AML-193 (cell line): ENCODE measurements at places on chromosomes 16 and 17.
A peak's percentile ranks its signal among the peaks of the same experiment; 100 is the strongest.

- no peak for DNase-seq
Observed at GRCh38 chr17:51947160-51947735, 211.3 kb downstream of the CA10 start.

- DNase-seq = no peak
Observed at GRCh38 chr17:20934288-20934687, 108.5 kb downstream of the USP22 start.

DNA sequence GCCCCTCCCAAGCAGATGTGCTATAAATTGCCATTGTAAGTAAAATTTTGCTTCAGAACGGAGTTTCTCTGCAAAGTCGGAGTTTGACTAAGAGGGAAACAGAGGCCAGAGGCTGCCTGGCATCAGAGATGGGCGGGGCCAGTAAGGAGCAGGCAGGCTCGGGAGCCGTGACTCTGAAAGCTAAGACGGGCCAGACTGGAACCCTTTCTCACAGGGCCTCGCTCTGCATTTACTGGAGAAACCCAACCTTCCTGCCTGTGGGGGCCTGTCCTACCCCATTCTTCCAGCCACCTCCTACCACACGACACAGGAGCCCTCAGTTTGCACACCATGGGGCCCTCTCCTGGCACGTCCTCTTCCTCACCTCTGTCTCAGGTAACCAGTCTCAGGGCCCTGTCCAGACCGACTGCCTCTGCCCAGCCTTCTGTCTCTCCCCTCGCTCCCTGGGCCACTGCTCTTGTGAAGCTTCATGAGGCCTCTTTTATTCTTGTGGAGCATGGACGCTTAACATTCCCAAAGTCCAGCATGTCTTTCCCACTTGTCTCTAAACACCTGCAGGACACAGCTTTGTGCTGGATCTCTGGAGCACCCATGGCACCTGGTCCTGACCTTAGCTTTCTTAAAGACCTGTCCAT is 48.4 kb upstream of the ACSF3 start:
- DNase-seq = no peak

GRCh38 chr17:35774499-35774898 is 13.8 kb downstream of the C17orf50 start:
- DNase-seq = no peak

GRCh38 chr16:24174504-24174903 is 81.6 kb upstream of the CACNG3 start:
- no peak for DNase-seq

DNA sequence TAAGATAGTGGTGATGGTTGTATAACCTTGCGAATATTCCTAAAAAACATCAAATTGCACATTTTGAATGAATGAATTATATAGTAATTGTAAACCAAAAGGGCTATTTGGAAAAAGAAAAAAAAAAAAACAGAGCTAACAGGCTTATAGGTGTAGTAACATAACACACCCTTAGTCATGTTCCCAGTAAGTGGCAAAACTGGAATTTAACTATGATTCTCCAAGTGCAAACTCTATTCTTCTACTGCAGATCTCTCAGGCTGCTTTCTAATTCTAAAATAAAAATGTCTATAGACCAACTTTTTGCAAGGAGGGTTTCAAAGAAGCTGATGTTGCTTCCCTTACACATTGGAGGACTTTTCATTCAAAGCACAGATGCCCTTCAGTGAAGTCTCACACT is 293.2 kb upstream of the MON1B start:
- no peak for DNase-seq

GRCh38 chr16:84074721-84075120 is 32.1 kb upstream of the SLC38A8 start:
- DNase-seq = no peak

- no peak for DNase-seq
Observed at GRCh38 chr17:67491681-67492024, 114.6 kb downstream of the PITPNC1 start.

DNA sequence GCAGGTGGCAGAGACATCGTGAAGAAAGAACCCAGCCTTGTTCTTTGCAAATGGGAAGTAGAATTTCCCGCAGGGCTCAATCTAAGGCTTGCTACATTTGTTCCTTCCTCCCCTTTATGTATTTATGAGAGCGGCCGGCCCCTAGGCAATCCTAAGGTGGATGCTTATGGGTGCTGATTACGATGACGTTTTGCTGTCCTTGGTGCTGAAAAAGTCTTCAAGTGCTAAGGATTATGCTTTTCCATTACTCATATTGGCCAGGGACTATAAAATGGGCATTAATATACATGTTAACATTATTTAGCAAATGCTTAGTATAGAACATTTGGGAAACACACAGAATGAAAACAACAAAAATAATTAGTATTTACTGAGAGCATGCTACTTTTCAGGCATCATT is 313.3 kb upstream of the XYLT1 start:
- DNase-seq = no peak

- DNase-seq = no peak
Observed at GRCh38 chr17:69712801-69713311, 298.4 kb downstream of the MAP2K6 start.

- DNase-seq = no peak
Observed at GRCh38 chr16:84553873-84554399, 49.5 kb upstream of the MEAK7 start.

DNA sequence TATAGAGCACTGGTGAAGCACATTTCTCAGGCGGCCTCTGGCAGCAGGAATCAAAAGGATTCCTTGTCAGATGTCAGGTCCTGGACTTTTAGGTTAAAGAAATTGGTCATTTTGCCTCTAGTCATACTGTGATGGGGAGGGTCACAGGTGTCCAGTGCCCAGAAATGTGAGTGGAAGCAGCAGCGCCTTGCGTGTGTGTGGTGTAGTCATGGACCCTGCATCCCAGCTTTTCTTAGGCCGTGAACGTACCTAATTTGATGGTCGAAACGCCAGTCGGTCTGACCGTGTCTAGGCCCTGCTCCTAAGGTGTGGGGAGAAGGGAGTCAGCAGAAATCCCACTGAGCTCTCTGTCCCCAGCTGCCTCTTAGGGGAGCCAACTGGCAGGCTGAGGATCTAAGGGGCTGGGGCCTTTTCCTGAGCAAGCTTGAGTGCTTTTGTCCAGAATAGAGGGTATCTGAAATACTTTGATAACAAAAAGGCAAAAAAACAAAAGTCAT is 32.0 kb downstream of the POLR3E start:
- no peak for DNase-seq

- no peak for DNase-seq
Observed at GRCh38 chr17:40071313-40072039, 8.7 kb downstream of the THRA start.

GRCh38 chr16:31141489-31142108 is 6.1 kb upstream of the PRSS8 start:
- DNase-seq = no peak

GRCh38 chr16:49473131-49473530 is 99.5 kb downstream of the C16orf78 start:
- DNase-seq = no peak

- DNase-seq = no peak
Observed at GRCh38 chr17:332558-333322, 19.9 kb downstream of the RPH3AL start.

GRCh38 chr16:20911361-20911760 is 10.8 kb downstream of the LYRM1 start:
- DNase-seq = no peak

DNA sequence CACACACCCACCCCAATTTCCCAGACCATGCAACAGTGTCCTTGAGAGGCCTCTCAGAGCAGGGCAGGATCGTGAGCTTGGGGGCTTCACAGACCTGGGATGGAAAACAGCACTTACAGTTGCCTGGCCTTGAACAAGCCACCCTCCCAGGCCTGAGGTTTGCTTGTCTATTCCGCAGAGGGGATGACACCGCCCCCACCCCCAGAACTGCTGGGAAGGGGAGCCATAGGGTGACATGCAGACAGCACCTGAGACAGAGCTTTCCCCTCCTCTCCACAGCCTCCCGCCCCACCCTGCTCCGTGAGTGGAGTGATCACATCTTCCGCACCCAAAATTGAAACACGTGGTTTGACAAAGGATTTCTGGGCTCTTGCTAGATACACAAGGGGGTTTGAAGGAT is 131.5 kb upstream of the TNRC6C start:
- no peak for DNase-seq

- DNase-seq = no peak
Observed at GRCh38 chr16:83685615-83686165, 122.1 kb upstream of the HSBP1 start.

DNA sequence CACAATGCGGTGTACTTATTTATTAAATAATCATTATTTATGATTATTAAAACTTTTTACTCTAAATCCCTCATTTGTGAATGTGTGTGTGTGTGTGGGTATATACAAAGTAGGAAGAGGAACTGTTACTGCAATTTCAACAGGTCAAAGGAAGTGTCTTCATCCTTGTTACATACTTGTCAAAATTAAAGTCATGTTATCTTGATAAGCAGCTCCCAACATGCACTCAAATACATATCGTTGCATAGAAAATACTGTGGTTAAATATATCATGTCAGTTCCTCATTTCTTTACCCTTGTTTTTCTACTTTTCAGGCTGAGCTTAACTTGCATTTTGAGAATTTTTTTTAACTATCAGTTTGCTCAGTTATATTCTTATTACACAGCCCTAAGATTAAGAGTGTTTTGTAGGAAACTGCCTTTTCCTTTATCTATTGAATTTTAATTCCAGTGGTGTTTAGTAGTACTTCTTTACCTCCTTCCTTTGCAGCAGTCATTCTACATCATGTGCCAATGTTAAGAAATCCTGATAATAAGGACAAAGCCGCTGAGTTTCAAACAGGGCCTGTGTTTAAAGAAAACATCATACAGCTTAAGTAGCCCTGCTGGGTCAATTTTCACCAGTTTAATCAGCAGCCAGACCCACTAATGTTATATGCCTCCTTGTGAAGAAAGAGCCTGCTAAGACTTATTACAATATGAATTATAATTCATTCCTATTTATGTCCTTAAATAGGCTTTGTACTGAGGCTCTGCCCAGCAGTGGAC is 7.2 kb downstream of the EFCAB5 start:
- DNase-seq = peak; percentile 98

GRCh38 chr16:81073560-81074330 is 3.3 kb downstream of the C16orf46 start:
- DNase-seq = no peak

DNA sequence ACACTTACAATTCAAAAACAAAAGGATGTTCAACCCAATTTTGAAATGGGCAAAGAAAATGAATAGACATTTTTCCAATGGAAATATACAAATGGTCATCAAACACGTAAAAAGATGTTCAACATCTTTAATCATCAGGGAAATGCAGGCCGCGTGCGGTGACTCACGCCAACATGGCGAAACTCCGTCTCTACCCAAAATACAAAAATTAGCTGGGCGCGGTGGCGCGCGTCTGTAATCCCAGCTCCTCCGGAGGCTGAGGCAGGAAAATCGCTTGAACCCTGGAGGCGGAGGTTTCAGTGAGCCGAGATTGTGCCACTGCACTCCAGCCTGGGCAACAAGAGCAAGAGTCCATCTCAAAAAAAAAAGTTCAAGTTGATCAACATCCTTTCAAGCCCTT is 1.8 kb upstream of the CLUAP1 start:
- no peak for DNase-seq

DNA sequence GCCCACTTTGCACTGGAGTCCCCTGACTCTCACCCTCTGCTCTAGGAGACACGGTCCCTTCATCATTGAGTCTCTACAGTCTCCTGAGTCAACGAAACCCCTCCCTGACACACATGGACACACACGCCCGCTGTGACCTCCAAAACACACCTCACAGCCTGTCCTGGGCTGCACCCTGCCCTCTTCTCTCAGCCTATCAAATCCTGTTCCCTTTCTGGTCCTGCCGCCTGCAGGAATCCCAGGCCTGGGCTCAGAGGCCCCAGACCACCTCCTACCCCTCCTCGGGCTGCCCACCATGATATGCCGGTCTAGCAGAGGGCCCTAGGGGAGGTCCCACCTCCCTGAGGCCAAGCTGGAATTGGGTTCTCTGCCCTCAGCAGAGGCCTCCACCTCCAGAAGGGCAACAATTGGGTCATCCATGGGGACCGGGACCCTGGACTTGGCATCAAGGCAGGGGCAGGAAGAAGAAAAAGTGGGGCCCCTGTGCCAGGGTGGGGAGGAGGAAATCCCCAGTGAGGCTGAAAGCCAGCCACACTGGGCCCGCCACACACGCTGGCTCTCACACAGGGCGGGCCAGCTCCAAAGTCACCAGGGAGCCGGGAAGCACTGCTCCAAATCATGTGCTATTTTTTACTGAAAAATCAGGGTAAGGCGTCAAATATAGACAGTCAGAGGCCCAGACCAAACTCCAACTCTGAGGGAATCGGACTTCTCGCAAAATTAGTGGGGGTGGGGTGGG is 3.4 kb downstream of the PPP1R9B start:
- DNase-seq = no peak

DNA sequence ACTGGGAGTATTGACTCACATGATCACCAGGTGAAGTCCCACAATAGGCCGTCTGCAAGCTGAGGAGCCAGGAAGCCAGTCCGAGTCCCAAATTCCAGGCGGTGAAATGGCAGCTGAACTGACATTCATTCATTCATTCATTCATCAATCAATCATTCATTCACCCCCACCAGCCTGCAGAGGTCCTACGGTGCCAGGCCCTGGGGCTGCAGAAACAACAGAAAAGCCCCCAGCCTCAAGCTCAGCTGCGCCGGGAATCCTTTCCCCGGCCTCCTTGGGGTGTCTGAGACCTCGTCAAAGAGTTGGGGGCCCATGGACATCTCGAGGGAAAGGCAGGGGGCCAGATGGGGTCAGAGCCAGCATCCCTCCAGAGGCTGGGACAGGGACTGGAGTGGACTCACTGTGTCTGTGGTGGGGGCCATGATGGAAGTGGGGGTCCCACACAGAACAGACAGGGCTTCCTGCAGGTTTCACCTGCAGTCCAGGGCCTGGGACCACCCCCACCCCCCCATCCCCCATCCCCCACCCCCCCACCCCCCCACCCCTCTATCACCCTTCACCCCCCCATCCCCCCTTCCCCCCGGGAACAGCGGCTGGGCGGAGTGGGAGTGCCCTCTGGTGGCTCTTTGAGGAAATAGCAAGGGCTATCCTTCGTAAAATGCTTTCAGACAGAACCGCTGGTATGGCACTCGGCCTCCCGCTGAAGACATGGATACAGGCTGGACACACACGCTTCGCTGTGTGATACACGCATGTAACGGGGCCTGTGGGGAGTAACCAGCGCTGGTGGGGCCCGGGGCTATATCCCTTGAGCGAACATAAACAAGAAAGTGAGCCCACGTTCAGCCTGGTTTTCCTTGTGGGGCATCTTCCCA is 8.5 kb upstream of the ZC3H18 start:
- peak; percentile 5 for DNase-seq

GRCh38 chr16:25750488-25751216 is 58.9 kb downstream of the HS3ST4 start:
- no peak for DNase-seq

DNA sequence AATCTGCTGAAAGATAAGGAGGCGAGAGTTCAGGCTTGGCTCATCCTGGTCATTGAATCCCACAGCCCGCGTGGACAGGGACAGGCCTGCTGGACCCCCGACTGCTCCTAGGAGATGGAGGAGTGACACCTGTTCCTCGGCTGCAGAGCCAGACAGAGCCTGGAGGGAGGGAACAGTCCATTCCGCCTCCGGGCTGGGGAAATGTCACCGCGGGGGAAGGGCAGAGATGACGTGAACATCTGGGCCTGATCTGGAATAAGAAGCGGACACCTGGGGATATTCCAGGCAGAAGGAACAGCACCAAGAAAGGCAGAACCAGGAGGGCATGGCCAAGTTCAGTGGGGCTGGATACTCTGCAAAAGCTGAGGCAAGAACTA is 1.5 kb downstream of the ZNF747 start:
- DNase-seq = no peak

GRCh38 chr17:60971515-60972369 is 294.1 kb downstream of the BCAS3 start:
- peak; percentile 74 for DNase-seq

- no peak for DNase-seq
Observed at GRCh38 chr17:6348891-6349290, 86.0 kb downstream of the AIPL1 start.
